ENCODE measurements at places on chromosomes 12 and 14. TPM values are rescaled to one million over a fixed set of nuclear protein-coding genes. Genes with fewer than 3 reads are reported as not detected.

The TAS2R20 gene
- total RNA-seq = 2.0 TPM

The RCOR1 gene
- 24.3 TPM for total RNA-seq

The DDX54 gene
- 74.2 TPM for total RNA-seq

The RNASE7 gene
- total RNA-seq = not detected

GRCh38 chr14:100784523-100785337 lies 41.2 kb upstream of the MEG3 start:
- no peaks in the 10 kb centered on the region for H3K36me3 ChIP-seq
- H3K4me1 ChIP-seq = no peaks in the 10 kb centered on the region
- H3K27me3 ChIP-seq = peaks cover 3% of the 10 kb centered on the region
- H3K4me3 ChIP-seq = no peak overlapping the region
- no peak for DNase-seq

Measured in activated naive CD8-positive, alpha-beta T cell treated with anti-CD3 and anti-CD28 coated beads, Interleukin-2, amount 10 ng/mL, durations not matched to agents 7 days and 5 days (primary cell).